ENCODE measurements at places on chromosomes 1 and 21.

DNA sequence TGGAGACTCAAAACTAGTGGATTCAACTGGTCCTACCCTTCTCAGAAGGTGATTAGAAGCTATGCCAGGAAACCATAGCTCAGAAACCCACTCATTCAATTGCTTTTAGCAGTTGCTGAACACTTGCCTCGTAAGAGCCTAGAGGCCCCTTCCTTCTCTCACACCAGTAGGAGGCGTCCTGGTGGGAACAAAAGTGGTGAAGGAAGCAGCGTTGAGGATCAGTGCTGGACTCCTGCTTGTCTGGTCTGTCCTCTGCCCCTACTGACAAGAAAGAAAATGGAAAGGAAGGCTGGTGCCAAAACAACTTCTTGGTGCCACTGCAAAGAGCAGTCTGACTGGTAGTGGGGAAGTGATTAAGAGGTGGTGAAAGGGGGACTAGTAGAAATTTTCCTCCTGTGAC is 269.7 kb downstream of the LMO4 start:
- no peak for DNase-seq

DNA sequence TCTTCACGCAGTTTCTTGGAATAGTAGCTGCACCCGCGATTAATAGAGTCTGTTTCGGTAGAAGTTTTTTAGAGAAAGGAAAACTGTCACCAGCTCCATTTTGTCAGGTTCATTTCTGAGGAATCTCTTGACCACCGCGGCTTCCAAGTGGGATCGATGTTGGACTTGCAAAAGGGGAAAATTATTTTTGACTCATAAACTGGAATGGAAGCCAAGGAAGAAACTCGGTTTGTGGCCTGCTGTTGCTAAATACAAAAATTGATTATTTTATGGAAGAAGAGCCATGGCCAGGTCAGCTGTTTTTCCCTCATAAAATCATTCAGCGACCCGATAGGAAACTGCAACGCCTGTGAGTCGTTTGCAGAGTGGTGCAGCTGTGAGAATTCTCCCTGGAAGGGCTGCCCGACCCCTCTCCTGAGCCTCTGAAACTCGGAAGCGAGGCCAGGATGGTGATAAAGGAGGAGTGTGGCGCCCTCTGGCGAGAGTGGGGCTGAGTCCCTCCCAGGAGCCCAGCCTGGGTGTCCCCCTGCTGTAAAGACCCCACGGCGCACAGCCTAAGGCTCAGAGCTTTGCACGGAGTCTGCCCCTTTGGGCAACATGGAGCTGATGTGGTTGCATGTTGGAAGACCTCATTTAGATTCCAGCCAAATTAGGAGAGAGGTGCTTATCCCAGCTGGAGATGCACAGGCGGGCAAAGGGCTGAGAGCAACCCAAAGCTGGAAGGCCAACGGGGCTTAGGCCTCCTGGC is 83.6 kb upstream of the SLC25A33 start:
- DNase-seq: peak; percentile 65

DNA sequence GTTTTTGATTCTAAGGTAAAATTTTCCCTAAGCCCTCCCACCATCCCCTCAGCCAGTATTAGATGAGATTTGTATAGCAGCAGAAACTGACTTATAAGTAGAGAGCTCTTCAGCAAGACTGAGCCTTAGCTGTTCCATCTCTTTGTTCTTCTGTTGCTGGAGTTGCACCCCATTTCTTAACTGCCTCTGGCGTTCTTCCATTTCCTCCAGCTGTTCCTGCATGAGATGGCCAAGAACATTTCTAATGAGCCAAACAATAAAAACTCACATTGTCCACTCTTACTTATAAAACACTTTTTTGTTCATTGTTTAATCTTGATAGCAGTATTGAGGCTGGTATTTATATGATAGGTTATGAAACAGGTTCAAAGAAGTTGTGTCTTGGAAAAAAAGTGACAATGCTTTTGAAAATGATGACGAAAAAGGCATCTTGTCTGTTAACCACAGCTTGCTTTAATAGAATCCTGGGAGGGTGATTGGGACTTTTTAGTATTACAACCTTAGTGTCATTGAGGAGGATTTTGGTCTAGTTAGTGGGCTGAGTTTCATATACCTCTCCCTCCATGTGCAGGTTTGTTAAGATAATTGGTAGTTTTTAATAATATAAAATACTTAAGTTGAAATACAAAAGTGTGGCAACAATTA is 18.3 kb downstream of the SYNC start:
- peak; percentile 76 for DNase-seq

GRCh38 chr1:30538993-30539867 is 184.2 kb downstream of the MATN1 start:
- no peak for DNase-seq

DNA sequence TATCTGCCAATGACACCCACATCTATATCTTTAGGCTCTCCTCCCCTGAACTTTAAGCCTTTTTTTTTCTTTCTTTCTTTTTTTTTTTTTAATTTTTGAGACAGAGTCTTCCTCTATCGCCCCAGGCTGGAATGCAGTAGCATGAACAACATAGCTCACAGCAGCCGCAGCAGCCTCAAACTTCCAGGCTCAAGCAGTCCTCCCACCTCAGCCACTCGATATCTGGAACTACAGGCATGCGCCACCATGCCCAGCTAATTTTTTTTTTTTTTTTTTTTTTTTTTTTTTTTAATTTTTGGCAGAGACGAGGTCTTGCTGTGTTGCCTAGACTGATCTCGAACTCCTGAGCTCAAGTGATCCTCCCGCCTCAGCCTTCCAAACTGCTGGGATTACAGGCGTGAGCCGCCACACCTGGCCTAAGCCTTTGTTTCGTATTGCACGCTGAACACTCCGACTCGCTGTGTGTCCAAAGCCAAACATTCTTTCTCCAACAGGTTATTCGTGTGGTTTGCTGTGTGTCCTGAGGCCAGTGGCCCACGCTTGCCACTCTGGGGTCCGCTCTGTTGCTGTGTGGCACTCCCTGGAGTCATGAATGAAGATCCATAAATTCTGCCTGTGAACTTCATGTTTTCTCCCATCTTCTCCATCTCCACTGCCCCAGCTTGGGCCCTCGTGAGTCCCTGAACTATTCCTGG is 119.4 kb downstream of the CAMTA1 start:
- DNase-seq: no peak

- no peak for DNase-seq
These were observed 133.7 kb downstream of the PTPRU start for GRCh38 chr1:29370067-29370466.

All from iris pigment epithelial cell (primary cell).